ENCODE measurements at places on chromosomes 3 and 15.

DNA sequence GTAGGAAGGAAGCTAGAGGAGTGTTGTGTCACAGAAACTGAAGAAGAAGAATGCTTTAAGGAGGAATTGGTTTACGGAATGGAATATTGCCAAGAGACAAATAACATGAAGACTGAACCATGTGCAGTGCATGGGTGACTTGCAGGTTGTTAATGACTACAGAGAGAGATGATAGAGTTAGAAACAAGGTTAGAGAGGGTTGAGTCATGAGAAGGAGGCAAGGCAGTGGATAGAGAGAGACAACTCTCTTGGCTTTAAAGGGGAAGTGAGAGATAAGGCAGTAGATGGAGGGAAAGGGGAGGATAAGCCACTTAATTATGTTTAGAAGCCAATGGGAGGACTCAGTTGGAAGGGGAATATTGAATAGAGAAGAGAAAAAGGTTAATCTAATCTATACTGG, 119.3 kb upstream of the CCNL1 start:
- no peak for DNase-seq

DNA sequence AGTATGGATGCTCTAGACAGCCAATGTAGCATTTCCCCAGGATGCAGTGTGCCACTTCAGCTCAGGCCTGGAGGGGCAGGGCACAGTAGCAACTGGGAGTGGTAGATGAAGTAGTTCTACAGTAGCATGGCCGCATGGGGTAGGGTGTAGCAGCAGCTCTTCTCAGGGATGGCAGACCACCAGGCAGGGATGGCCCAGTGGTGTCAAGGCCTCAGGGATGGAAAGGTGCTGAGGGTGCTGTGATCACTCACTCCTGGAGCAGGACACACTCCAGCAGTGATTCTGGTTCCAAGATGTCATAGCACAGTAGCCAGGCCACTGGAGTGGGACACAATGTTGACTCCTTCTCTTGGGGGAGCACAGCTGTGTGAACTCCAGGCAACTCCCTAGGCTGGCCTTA, 210.9 kb upstream of the LYSMD4 start:
- DNase-seq = no peak

GRCh38 chr3:123129092-123129491, 62.3 kb downstream of the PDIA5 start:
- DNase-seq = no peak

DNA sequence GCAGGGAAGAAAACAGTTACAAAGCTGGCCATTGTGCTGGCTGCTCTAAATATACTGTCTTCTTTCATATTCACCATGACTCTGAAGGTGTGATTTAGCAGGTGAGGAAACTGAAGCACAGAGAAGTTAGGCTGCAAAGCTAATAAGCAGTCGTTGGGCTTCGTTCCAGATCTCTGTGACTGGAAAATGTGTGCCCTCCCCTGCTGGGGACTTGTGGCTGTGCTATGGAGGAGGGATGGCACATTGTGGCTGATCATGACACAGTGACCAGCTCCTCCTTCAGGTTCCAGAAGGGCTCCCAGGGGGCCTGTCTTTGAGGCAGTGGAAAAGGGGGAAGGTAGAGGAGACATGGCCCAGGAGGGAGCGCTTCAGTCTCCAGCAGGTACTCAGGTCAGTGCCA, 19.2 kb downstream of the PXK start:
- DNase-seq = no peak

DNA sequence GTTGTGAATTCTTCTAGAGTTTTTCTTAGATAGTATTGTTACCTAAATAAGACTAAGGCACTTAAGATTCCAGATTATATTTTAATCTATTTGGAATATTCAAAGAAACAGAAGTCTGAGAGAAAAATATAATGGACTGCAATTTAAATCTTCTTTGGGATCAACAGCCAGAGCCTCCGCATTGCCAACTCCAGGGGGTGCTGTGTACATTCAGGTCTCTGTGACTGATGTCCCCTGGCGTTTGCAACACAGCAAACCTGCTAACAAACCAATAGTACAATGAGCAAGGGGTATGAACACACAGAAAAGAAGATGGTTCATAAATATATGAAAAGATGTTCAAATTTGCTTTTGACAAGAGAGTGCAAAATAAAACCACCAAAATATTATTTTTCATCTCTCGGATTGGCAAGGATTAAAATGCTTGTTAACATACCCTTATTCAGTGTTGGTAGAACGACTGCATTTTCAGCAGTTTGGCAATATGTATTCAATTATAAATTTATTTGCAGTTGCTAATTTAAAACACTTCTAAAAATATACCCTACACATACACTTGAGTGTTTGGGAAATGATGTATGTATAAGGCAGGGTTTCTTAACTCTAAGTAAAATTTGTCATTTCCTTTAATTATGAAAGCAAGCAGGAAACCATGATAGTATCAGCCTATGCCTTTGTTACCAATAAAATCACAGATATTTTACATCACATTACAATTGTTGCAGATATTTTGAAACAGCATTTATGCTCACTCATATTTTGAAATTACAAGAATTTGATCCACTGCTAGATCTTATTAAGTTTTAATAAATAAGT, 16.1 kb upstream of the TM4SF1 start:
- DNase-seq = no peak

GRCh38 chr3:154188437-154188836, 67.2 kb downstream of the ARHGEF26 start:
- no peak for DNase-seq

GRCh38 chr15:58434334-58434875, 2.6 kb downstream of the LIPC start:
- no peak for DNase-seq

DNA sequence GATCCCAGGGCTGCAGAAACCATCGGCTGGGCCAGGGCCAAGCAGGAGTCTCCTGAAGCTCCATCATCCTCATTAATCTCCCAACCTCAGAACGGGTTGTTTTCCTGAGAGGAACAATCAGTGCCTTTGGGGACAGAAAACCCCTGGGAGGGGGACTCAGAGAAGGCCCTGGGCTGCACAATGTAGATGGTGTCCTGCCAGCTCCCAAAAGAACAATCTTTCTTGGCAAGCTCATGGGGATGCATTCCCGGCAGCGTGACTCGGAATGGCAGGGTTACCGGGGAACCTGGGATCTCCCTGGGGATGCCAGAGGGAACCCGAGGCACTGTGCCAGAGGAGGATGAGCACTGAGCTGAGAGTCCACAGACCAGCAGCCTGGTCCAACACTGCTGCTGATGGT, 72.1 kb upstream of the ATP2B2 start:
- no peak for DNase-seq

DNA sequence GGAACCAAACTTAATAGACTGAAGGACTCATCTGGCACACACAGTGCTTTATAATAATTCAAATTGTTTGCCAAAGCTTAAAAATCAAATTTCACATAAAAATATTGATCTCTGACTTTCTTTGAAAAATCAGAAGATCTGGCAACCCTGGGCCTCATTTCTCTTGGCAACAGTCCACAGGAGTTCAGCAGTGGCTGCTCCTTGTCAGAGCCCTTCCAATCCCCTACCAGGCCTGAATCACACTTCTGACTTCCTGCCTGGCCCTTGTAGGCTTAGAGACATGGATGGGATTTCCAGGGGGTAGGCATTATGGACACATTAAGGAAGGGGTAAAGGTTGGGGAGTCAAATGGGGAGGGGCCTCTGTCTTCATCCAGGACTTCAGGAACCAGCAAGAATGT, 55.5 kb downstream of the PLS1 start:
- DNase-seq = no peak

DNA sequence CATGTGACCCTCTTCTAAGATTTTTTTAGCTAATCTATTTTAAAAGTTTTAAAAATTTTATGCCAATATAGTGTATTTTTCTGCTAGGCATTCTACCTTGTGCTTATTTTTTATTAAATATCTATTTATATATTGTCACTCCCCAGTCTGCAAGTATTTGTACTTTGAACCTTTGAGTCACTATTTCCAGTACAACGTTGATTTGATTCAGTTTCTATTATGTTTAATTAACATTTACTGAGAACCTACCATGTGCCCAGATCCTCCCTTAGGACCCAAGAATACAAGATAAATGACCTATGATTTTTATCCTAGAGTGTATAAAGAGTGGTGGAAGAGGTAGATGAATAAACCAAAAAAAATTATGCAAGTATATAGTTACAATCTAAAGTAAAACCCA, 311.2 kb downstream of the DOCK3 start:
- no peak for DNase-seq

GRCh38 chr3:33063651-33064051, 33.3 kb downstream of the GLB1 start:
- no peak for DNase-seq

- DNase-seq = no peak
These were observed 15.7 kb upstream of the CNBP start for GRCh38 chr3:129199366-129199765.

- no peak for DNase-seq
These were observed 26.6 kb downstream of the SRPRB start for GRCh38 chr3:133831966-133832801.

- DNase-seq = no peak
These were observed 19.1 kb downstream of the TRNT1 start for GRCh38 chr3:3145831-3146230.

DNA sequence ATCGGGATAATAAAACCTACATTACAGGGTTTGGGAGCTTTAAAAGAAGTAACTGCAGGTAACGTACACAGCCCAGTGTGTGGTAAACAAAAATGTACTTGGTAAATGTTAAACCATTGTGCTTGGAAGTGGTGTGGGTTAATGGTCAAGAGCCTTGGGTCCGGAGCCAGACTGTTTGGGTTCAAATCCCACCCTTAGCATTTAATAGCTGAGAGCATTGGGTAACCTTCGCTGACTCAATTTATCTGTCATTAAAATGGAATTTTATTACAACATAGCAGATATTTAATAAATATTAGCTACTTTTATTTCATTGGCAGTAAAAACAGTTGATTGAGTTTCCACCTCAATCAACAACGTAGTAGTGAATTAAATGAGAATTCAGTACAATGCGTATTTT, 1.5 kb downstream of the FSTL1 start:
- no peak for DNase-seq

- no peak for DNase-seq
These were observed 54.6 kb downstream of the SPRED1 start for GRCh38 chr15:38307251-38307650.

GRCh38 chr15:94266789-94267188, 35.4 kb downstream of the MCTP2 start:
- no peak for DNase-seq

DNA sequence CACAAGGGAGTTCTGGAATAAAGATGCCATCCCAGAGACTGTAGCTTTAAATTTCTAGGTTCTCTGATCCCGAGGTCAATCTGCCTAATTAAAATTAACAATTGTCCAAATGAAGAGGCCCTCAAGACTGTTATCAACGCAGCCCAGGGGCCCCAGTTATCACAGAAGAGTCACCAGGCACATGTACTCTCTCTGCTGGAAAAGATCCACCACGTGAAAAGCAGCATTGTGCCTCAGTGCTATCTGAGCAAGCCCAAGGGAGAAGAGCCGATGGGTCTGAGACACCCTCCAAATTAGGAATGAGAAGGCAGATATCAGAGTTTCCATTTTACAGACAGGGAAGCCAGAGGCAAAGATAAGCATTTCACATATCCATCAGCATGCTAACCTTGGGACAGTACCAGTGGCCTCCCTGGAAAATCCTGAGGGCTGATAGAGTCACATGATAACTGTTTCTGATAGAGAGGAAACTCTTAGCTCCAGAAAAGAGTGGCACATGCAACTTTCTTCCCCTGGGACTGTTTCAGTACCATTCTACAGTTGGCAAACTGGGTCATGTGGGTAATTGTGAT, 55.5 kb downstream of the ITGB5 start:
- no peak for DNase-seq

DNA sequence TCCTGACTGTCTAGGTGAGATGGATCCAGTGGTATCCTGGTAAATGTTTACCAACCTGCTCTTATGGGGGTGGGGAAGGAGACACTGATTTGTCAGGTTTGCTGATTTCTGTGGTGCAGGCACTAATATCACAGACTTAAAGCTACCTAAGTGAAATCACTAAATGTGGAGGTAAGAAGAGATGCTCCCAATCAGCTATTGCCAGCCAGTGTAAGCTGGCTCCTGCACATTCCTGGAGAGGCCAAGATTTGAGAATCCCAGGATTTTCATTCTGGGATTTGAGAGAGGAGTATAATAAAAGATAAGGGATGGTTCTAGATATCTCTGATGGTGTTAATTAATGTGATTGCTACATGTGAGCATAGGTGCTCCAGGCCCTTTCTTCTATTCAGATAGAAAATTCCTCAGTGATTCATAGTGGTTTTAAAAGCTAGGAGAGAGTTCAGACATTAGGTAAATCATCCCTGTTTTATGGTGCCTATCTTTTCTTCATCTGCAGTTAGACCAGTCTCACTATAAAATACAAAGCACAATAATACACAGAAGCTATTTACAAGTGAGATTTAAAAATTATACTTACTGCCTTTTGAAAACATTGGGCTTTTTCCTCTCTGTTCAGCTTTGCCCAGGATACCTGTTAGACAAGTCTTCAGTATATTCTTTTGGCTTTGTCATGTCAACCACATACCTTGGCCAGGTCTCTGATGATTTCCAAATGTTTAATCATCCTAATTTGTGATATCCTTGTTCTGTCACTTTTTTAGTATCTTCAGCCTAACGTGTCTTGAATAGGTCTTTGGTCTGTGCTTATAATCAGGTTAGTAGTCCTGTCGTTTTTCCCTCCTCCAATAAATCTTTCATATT, 90.9 kb downstream of the MBNL1 start:
- DNase-seq = no peak

- no peak for DNase-seq
These were observed 36.1 kb upstream of the MTMR14 start for GRCh38 chr3:9613056-9613748.

- DNase-seq = no peak
These were observed 15.6 kb downstream of the CYP19A1 start for GRCh38 chr15:51322621-51323296.

- DNase-seq = no peak
These were observed 25.3 kb downstream of the FAM98B start for GRCh38 chr15:38479266-38479665.

GRCh38 chr3:110568246-110568645, 503.4 kb upstream of the NECTIN3 start:
- DNase-seq = no peak

Data from stimulated activated CD4-positive, alpha-beta T cell treated with anti-CD3 and anti-CD28 coated beads, Interleukin-1b, Interleukin-23, amount 100 ng/mL, for 1 hour (primary cell).